ENCODE measurements at places on chromosomes 2 and 18.
A peak's percentile ranks its signal among the peaks of the same experiment; 100 is the strongest.

GRCh38 chr18:5851998-5852397 is 43.3 kb downstream of the TMEM200C start:
- no peak for DNase-seq

DNA sequence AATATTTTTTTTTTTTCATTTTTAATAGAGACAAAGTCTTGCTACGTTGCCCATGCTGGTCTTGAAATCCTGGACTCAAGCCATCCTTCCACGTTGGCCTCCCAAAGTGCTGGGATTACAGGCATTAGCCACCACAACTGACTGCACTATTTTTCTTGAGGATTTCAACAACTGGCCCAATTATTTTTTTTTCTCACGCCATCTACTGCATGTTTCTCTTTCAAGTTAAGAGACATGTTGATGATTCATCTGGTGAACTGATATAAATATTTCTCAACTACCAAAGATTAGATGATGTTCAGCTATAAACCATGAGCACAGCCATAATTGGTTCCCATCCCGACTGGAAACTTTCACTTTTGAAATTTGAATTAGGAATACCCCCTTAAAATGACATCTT is 688.4 kb upstream of the SYT4 start:
- DNase-seq, result no peak

DNA sequence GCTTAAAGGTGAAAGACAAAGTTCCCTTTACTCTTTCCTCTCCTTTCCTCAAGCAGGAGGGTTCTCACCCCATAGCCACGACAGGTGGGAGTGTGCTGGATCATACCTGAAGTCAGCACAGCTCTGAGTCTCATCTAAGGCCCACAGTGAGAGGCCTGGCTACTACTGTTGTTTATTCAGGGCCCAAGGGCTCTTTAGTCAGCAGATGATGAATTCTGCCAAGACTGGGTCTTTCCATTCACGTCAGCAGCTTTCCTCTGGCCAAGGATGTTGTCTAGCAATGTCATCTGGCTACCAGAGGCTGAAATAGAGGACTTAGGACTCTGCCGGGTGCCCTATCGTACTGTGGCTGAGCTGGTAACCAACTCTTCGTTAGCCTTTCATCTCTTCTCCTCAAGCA is 308.4 kb upstream of the THUMPD2 start:
- no peak for DNase-seq

DNA sequence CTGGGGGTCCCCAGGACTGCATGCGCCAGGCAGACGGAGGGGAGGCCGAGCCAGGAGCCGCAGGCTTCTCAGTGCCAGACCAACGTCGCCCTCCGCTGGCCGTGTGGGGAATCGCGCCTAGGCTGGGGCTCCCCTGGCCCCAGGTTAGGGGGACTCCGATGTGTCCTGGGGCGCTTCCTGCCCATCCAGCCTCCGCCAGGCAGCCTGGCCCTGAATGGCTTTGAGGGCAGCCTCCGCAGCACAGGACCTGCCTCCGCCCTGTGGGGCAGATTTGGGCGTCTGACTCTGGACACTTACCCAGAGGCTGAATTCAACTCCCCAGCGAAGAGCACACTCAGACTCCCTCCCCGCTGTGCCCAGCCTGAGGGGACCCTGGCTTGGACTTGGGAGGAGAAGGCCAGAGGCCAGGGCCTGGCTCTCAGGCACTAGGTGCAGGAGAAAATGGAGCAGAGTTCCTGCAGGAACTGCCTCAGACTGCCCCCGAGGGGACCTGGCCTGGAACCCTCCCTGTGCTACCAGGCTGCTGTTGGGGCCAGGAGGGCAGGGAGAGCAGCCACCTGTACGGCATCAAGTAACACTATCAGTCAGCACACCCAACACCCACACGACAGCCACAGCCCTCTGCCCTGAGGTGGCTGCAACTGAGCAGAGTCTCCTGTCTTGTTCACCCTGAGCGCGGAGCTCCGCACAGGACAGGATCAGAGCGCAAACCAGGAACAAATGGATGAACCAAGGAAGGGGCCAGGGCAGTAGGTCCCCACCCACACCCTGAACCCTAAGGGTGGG is 597 bp upstream of the TEKT4 start:
- no peak for DNase-seq

GRCh38 chr2:95345563-95346230 is 48.5 kb downstream of the KCNIP3 start:
- peak; percentile 57 for DNase-seq

GRCh38 chr2:240523451-240524281 is 34.1 kb downstream of the ANKMY1 start:
- no peak for DNase-seq

DNA sequence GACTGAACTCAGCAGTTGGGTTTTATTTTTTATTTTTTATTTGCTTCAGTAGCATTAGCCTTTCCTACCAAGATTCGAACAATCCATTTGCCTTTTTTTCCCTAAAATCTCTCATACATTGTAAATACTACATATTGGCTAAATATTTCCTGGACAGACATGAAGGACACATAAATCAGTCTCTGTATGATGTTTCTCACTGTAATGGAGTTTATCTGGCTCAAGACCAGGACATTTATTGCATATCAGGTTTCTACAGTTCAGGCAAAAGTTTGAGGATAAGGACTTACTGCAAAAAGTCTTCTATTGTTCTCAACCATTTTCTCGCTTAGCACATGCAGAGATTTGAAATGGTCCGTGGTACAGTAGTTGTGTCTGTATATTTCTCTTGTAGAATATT is 3.3 kb downstream of the CLUL1 start:
- DNase-seq, result no peak

DNA sequence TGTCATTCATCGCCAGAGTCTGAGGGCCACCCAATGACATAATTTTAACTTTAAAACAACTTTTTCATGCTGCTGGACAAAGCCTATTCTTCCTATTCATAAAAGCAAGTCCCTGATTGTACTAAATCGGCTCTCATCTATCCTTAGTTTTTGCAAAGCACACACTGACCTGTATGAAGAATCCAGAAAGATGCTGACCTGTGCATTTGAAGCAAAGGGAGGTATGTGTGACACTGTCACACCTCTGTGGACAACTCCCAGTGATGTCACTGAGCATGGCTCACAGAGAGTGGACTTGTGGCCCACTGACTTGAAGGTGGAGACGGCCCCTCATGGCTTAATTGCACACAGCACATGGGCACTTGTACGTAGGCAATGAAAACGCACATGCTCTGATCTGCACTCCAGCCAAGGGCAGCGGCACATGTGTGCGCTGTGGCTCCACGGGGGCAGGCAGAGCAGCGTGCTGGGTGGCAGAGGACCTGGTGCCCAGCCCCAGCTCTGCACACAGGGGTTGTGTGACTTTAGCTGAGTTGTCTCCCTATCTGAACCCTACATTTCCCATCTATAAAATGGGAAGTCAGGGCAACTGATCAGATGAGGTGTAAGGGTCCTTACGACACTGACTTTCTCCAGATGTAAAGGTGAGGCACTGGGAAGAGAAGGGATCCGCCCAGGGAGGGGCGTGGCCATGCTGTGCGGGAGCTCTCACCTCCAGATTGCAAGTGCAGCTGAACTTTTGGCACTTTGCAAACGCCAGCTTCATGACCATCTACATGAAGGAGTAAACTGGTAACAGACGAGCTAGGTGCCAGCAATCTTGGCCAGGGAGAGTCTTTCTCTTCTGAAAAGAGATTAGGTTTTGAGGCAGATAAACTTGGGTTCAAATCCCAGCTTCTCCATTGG is 14.3 kb upstream of the ODC1 start:
- DNase-seq, result no peak

All from stimulated activated CD4-positive, alpha-beta T cell treated with anti-CD3 and anti-CD28 coated beads, Interleukin-15, amount 100 ng/mL, for 1 hour (primary cell).